ENCODE measurements at places on chromosomes 16 and 17.

GRCh38 chr17:6868582-6868981 lies 37.1 kb upstream of the TEKT1 start:
- no peak for DNase-seq

DNA sequence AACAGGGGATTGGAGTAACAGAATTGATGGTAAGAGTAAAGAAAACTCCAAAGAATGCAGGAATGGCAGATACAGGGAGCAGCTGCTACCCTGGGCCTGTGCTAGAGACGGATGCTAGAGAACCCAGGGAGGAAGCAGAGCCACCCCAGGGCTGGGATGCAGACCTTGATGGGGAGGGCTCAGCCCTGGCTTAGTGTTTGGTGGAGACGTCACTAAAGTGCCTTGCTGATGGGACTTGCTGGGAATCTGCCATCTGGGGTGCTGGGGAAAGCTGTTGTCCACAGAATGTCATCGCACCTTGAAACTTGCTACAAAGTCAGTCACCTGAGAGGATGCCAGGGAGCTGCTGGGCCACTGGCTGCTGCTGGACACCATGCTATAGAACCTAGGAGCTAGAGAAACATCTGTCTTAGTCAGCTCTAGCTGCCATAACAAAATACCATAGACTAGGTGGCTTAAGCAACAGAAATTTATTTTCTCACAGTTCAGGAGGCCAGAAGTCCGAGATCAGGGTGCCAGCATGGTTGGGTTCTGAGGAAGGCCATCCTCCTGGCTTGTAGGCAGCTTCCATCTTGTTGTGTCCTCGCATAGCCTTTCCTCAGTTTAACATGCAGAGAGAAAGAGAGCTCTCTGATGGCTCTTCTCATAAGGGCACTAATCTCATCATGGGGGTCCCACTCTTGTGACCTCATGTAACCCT lies 15.3 kb downstream of the MT1X start:
- DNase-seq, result no peak

GRCh38 chr17:68302066-68302564 lies 10.8 kb downstream of the ARSG start:
- DNase-seq, result no peak

- peak; percentile 89 for DNase-seq
These were observed 5.9 kb downstream of the DPEP2 start for GRCh38 chr16:67993207-67994039.

- no peak for DNase-seq
These were observed 49.0 kb downstream of the RBFOX1 start for GRCh38 chr16:7381671-7382070.

DNA sequence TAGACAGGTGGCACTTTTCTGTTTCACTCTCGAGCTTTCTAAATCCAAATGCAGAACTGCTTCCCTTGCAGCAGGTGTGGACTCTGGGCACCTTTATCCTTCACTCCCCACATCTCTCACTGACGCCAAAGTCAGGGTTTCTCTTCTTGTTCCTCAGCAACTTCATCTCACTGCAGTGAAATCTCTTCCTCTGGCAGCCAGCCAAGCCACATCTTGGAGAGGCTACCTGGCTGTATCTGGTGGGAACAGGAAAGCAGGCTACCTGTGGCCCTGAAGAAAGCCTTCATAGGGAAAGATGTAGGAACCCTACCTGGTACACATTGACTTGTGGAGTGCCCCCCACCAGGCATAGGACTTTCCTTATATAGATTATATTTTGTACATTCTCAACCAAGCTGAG lies 159.1 kb downstream of the UTP18 start:
- no peak for DNase-seq

DNA sequence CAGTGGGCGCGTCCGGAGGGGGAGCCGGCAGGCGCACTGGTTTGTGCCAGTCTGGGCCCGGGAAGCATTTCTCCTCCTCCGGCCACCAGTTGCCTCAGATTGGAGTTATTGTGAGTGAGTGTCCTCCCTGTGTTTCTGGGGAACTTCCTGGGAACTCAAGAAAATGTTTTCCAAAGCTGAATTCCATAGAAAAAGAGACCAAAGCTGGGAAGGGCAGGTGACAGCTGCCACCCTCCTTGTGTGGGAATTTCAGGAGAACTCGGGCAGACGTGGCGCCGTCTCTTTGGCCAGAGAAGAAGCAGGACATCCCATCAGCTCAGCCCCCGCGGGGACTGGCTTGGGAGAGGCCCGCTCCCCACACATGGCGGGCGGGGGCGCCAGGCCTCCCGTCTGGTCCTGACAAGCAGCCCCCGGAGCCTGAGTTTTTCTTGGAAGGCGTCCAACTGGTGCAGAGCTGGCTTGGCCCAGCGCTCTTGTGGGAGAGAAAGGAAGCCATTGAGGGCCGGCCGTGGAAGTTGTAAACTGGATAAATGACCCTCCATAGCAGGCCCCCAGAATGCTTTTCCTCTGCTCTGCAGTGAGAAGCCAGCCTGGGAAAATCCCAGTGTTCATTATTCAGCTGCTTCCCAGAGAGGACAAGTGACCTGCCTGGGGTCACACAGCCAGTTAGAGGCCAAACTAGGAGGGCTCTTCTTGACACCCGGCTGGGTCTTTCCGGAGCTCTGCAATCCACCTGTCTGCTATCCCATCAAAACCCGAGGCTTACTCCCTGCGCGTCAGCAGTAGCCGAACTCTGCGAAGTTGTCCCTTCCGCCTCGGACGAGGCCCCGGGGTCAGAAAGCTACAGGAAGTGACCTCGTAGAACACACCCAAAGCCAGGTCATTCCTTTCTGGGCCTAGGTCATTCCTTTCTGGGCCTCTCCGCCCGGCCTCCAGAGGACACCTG lies 39.2 kb upstream of the GSE1 start:
- peak; percentile 82 for DNase-seq

DNA sequence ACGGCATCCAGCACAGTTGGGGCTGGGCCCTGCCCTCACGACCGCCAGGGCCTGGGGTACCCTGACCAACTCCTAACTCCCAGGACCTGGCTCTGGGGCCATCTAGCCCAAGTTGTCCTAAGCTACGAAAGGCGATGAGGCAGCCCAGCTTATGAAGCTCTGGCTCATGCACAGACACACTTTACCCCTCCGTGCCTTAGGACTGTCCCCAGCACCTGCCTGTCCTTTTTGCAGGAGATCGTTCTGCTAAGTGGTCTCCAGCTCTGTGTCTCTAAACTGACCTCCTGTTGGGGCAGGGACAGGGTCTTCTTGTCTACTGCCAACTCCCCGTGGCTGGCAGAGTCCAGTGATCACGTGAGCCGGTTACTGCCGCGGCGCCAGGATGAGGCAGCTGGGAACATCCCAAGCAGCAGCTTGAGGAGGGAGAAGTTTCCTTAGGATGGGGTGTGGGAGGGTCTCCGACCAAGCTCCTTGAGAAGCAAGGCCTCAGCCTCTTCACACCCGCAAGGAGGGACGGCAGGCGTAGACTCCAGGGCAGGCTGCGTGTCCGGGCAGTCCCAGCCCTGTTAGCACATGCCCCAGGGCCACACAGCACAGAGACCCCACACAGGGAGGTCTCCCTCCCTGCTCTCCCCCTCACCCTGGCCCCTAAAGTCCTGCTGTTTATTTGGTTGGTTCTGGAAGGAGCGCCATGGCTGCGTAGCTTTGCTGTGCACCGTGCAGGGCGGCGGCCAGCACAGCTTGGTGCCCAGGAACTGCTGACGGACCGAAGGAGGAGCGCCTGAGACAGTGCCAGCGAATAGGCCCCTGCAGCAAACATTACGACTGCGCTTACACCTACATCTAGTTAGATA lies 16.4 kb upstream of the METRNL start:
- no peak for DNase-seq

- DNase-seq, result peak; percentile 10
These were observed 35.0 kb downstream of the NMT1 start for GRCh38 chr17:45096141-45096540.

DNA sequence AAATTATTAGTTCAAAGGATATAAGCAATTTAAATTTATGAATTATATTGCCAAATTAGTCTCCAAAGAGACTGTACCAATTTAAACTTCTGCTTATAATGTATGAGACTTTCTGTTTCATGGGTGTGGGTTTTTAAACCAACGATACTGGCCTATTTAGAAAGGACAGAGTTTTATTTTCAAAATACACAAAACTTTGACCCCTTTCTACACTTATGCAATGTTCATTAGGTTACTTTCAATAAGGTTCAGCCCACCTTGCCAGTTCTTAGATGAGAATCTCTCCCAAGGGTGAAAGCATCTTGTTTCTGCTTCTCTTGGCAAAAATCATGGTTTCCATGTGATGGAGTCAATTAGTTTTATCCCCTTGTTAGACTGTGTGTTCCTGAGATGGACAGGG lies 84.7 kb downstream of the MYO1D start:
- no peak for DNase-seq

- peak; percentile 27 for DNase-seq
These were observed 28.2 kb upstream of the ADGRG1 start for GRCh38 chr16:57600048-57600835.

GRCh38 chr16:86509759-86510464 lies 415 bp upstream of the FOXF1 start:
- DNase-seq, result peak; percentile 77

DNA sequence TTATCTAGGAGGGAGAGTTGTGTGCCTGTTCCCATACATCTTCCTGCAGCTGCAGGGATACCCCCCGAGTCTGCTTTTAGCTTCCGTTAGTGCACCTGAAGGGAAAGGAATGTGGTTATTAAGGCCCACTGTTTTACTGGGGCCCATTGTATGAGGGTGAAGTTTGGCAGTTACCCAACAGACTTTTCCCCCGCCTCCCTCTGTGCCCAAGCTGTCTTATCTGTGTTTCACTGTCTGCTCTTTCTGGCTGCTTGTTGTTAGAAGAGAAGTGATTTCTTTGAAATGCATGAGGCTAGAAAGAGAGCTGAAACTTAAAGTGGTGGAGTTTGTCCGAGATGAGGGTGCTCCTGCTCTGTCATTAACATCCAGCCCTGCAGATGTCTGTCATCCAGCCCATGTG lies 7.4 kb upstream of the OR1A2 start:
- DNase-seq, result no peak

- DNase-seq, result peak; percentile 80
These were observed 241.6 kb upstream of the SALL1 start for GRCh38 chr16:51392521-51393187.

GRCh38 chr16:80283466-80284392 lies 257.1 kb upstream of the DYNLRB2 start:
- no peak for DNase-seq

DNA sequence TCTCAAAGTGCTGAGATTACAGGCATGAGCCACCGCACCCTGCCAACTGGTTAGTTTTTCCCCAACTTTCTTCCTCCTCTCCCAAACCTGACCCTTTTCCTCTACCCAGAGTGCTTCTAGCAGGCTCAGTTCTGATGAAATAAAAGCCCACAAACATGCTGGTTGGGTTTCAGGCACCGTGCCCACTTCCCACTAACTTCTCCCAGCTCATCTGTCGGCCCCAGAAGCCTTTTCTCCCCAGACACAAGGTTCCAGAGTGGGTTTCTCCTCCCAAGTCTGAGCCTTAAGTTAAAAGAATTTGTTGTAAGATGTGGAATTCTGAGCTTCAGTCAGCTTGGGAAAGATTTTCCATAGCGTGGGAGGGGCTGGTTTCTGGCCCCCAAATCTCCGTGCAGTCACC lies 11.5 kb upstream of the SCN4A start:
- no peak for DNase-seq

GRCh38 chr16:19379838-19380237 lies 37.8 kb upstream of the TMC5 start:
- DNase-seq, result no peak

- no peak for DNase-seq
These were observed 28.7 kb downstream of the WIPI1 start for GRCh38 chr17:68428498-68429172.

DNA sequence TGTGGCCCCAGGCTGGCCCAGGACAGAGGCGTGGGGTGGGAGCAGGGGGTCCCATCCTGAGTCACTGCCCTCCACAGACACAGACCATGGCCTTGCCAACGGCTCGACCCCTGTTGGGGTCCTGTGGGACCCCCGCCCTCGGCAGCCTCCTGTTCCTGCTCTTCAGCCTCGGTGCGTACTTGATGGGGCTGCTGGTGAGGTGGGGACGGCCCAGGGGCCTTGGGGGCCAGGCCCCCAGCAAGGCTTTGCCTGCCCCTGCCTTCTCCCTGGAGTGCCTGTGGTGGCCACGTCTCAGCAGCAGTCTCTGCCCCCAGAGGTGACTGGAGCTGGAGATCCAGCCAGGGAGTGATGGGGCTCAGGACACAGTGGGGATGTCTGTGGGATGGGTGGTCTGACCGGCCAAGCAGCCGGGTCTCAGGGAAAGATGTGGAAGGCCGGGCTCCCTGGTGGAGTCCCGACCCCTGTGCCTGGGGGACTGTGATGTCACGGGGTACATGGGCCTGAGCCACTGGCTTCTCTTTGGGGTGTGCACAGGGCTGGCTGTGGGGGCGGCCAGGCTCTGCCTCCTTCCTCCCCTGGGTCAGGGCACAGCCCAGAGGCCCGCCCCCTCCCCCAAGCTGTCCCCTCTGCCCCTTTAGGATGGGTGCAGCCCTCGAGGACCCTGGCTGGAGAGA lies 2.2 kb downstream of the MSLN start:
- DNase-seq, result no peak

DNA sequence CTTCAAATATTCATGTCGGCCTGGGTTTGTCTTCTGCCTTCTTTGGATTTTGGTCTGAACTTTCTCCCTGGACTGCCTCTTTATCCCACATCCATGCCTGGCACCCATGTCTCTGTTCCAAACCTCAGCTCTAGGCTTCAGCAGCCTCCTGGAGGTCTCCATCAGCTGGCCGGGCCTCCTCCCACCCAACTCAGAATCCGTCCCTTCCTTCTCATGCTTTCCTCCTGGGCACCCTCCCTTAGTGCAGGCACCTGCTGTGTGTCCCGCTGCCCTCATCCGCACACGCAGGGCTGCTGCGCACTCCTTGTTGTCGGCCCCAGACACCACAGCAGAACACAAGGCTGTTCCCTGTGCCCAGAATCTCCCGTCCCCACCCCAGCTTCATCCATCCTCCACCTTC lies 14.0 kb downstream of the LDHD start:
- no peak for DNase-seq

DNA sequence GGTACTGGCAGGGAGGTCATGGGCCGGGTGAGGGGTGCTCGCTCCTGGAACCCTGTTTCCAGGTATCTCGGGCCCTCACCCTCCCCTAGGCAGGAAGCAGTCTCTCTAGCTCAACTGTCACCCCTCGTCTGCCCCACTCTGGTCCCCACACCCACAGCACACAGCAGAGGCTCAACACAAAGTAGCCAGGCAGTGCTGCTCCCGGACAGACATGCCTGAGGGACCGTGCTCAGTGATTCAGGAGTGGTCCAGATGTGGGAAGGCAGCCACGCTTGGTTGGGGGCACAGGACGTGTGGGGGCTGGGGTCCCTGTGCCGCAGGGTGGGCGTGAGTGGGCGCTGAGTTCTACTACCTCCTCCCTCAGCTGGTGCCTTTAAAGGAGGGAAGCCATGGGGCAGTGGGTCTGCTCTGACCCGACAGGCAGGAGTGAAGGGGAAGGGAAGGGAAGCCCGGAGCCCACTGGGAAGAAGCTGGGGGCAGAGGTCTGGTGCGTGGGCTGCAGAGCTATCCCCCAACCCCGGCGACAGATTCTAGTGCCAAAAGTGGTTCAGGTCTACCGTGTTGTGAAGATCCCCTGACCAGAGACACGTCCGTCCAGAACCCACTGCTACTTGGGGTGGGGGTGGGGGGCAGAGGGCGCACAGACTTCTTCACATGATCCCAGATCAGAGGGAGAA lies 11.8 kb downstream of the SLC16A3 start:
- DNase-seq, result no peak

Measured in HAP-1 (cell line).